Fibroblast of pulmonary artery (primary cell): ENCODE measurements at places on chromosomes 3 and 15.

DNA sequence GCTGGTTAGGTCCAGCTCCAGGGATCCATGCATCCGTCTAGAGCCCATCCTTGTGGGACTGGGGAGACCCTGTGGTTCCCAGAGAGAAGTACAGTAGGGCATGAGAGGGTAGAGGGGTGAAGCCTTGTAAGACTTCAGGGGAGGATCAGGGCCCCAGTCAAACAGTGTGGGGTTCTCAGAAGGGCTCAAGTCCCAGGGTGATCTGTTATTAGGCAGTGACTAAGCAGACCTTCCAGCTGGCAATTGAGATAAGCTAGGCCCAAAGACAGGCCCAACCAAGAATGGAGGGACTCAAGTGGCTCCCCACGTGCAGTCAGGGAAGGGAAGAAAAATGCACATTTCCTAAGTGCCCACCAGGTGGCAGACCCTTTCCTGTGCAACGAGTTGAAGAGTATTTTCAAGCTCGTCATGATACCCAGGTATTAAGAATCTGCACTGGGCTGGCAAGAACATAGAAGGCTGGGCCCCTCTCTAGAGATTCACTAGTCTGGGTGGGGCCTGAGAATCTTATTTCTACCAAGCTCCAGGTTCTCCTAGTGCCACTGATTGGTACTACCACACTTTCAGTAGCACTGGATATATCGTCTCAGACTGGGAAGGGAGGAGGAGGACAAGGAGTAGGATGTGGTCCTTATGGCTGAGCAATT, 240.8 kb downstream of the NR1D2 start:
- peak; percentile 84 for DNase-seq

DNA sequence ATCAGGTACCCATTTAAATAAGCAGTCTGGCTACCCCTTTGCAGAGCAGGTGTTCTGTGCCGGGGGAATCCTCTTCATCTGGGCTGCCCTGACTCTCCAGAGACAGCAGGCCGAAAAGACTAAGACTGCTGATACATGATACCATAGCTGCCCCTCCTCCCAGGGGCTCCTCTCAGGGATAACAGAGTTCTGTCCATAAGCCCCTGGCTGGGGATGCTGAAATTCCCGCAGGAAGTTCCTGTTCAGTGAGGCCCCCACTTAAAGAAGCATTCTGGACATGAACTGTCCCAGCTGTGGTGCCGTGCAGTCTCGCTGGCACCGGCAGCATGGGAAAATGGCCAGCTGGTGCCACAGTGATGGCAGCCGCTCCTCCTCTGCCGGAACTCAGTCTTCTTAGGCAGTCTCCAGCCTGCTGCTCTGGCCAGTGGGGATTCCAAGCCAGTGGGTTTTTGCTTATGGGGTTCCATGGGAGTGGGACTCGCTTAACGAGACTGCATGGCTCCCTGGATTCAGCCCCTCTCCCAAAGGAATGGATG, 1026.2 kb downstream of the NAALADL2 start:
- DNase-seq, result no peak

- DNase-seq, result peak; percentile 68
These were observed 23.8 kb upstream of the TM2D3 start for GRCh38 chr15:101675796-101676582.

GRCh38 chr3:104596054-104596453, 770.7 kb upstream of the ALCAM start:
- DNase-seq, result no peak

GRCh38 chr3:13091898-13092611, 18.8 kb upstream of the IQSEC1 start:
- peak; percentile 79 for DNase-seq
